ENCODE measurements at places on chromosomes 4 and X.

DNA sequence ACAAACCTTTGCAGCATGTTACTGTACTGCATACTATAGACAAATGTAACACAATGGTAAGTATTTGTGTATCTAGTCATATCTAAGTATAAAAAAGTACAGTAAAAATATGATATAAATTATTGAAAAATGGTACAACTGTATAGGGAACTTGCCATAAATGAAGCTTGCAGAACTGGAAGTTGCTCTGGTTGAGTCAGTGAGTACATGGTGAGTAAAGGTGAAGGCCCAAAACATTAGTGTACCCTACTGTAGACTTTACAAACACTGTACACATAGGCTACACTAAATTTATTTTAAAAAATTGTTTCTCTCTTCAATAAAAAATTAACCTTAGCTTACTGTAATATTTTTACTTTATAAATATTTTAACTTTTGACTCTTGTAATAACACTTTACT, 25.8 kb downstream of the SPIN3 start:
- no peak for DNase-seq

DNA sequence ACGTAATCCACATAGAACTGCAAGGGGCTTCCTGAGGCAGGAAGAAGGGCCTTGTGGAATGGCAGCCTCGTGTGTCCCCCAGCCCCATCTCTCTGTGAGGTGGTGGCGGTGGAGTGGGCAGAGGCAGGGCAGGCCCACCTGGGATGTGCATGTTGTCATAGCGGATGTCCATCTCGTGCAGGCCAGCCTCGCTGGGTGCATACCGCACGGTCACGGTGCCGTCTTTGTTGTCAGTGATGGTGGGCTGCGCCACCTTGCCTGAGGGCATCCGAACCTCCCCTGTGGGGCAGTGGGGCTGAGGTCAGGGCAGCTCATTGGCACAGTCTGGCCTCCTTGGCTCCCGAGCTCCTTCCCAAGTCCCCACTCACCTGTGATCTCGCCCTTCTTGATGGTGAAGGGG, 20.4 kb downstream of the FLNA start:
- DNase-seq = no peak

- DNase-seq = no peak
Observed at GRCh38 chrX:130772776-130773143, 130.2 kb downstream of the ENOX2 start.

GRCh38 chrX:152537373-152537772, 86.3 kb upstream of the GABRA3 start:
- DNase-seq = no peak

DNA sequence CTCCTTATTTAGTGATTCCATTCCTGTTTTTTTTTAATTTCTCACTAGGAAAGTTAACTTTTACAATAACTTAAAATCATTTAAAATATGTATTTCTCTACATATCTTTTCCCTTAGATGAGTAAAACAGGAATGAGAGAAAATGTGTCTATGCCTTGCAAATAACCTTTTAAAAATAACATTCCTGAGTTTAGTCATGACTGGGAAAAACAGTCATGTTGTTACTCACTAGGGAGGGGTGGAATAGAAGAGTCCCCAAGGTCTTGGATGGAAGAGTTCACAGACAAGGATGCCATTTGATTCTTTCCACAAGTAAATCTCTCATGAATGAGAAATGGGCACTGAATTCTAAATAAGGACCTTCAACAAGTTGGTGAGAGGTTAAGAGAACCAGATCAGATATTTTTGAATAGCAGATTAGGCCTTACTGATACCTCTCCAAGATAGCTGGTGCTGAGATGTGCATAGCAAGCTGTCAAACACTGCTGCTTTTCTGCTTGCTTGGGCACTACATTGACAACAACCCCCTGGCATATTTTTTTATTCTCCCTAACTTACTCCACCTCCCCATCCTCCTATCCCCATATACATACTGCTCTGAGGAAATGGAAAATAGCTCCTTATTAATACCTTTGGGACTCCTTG, 25.1 kb downstream of the UGDH start:
- no peak for DNase-seq

DNA sequence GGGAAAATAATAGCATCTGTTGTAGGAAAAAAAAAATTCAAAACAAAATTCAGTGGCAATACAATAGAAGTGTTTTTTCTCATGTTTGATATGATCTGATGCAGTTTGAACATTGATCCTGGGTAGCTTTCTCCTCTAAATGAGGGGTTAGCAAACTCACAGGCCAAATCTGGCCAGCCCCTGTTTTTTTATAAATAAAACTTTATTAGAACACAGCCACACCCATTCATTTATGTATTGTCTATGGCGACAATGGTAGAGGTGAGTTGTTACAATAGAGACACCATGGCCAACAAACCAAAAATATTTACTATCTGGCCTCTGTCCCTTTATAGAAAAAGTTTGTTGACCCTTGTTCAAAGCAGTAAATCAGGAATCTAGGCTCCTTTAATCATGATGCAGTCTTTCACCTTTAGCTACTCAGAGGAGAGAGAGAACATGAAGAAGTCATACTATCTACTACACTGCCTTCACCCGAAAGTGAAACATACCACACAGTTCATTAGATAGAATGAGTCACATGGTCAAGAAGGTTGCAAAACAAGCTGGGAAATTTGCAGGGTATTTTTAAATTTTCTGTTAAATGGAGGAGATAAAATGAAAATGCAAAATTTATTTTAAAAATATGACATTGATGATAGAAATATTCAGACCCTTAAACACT, 186.6 kb upstream of the MAOA start:
- no peak for DNase-seq

GRCh38 chr4:56757821-56758411, 63.6 kb downstream of the SPINK2 start:
- DNase-seq = peak; percentile 73

DNA sequence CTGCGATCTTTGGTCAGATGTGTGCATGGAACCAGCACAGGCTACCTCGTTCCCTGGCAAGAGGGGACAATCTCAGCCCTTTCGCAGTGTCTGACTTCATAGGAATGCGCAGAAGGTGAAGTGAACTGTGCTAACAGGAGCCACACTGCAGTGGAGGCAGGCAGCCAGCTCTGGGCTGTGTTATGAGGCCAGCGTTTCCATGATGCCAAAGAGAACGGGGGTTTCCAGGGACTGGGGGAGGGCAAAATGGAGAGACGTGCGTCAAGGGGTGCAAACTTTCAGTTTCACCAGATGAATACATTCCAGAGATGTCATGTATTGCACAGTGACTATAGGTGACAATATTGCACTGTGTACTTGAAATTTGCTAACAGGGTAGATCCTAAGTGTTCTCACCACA, 30.4 kb downstream of the CLDN34 start:
- no peak for DNase-seq

GRCh38 chrX:140918398-140919038, 83.9 kb upstream of the SPANXB1 start:
- no peak for DNase-seq

DNA sequence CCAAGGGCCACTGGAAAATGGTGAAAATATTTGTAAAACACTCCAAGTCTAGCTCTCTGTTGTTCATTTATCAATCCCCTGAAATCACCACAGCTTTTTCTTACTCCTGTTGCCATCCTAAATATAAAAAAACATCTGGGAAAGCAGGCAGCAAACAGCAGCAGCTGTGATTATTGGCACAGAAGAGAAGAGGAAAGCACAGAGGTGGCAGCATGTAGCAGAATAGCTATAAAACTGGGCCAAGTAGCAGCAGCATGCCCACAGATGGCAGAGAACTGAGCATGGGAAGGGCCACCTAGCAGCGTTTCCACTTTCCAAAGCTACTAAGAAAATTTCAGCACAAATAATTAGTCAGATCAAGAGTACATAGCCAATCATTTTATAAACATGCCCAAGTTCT, 307.2 kb downstream of the SLC7A11 start:
- no peak for DNase-seq

GRCh38 chrX:110133735-110134370, 130.9 kb downstream of the TMEM164 start:
- DNase-seq = no peak

GRCh38 chr4:75658876-75659275, 14.3 kb downstream of the G3BP2 start:
- DNase-seq = no peak

DNA sequence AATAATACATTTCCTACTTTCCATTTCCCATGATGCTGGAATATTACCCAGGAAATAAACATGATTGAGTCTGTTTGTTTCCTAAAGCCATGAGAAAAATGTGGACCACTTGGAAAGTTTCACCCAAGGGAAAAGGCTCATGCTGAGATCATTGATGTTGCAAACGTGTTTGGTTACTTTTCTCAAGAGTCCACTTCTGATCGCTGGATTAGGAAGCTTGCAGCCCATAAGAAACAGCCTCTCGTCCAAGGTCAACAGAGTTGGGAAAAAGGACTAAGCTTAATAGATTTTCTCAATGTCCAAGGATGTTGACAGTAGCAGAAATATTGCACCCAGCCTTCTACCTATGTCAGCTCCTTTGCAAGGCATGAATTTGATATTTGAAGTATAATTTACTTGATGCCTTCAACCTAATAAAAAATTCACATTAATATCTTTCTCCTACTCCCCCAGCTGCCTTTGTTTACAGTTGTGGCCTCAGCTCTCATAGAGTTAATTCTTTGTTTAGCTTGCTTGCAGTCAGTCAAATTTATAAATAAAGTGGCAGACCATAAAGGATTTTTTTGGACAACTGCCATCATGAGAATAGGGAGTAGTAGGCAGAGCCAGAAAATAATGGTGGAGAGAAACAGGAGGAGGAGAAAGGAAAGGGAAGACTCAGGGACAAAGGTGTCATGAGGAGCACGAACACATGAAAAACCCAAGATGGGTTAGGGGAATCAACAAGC, 65.6 kb upstream of the BLTP1 start:
- DNase-seq = no peak

- DNase-seq = no peak
Observed at GRCh38 chr4:105652286-105652888, 56.1 kb downstream of the INTS12 start.

- no peak for DNase-seq
Observed at GRCh38 chr4:129129143-129129542, 33.2 kb downstream of the C4orf33 start.

GRCh38 chrX:133297284-133297683, 79.1 kb upstream of the TFDP3 start:
- DNase-seq = no peak

DNA sequence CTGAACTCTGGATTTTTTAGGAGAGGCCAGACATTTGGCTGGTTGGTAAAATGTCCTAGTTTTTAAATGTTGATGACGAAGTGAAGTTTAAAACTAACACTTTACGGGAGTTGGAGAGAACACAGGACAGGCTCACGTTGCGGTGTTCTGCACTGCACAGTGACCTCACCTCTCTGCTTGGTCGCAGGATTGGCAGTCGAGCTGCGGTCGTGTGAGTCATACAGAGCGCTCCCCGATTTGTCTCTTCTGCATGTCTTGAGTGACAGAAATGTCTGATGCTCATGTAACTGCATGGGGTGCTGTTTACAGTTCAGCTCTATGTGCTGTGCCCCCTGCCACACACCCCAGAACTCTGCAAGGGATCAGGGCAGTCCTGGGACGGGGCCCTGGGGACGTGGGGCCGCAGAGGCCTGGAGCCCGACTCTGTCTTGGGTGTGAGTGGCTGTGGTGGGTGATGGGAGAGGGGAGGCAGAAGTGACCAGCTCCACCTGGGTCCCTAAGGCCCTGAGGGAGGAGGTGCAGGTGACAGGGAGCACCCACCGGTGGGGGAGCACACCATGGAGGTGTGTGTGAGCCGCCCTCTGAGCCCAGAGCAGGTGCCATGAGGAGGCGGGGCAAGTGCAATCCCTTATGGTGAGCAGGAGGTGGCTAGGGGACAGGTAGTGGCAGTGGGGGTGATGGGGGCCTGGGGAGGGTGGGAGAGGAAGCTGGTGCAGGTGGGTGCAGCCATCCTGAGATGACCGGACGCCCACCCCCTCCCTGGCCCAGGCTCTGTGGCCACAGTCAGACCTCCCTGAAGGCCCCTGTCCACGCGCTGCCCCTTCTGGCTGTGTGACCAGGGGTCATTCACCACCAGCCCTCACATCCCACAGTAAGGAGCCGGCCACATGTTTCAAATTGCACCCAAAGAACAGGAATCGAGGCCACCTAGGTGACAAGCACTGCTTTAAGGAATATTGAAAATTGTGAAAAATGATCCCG, 77.9 kb upstream of the ADRA2C start:
- no peak for DNase-seq

- DNase-seq = no peak
Observed at GRCh38 chr4:112523008-112523721, 7.2 kb upstream of the NEUROG2 start.

DNA sequence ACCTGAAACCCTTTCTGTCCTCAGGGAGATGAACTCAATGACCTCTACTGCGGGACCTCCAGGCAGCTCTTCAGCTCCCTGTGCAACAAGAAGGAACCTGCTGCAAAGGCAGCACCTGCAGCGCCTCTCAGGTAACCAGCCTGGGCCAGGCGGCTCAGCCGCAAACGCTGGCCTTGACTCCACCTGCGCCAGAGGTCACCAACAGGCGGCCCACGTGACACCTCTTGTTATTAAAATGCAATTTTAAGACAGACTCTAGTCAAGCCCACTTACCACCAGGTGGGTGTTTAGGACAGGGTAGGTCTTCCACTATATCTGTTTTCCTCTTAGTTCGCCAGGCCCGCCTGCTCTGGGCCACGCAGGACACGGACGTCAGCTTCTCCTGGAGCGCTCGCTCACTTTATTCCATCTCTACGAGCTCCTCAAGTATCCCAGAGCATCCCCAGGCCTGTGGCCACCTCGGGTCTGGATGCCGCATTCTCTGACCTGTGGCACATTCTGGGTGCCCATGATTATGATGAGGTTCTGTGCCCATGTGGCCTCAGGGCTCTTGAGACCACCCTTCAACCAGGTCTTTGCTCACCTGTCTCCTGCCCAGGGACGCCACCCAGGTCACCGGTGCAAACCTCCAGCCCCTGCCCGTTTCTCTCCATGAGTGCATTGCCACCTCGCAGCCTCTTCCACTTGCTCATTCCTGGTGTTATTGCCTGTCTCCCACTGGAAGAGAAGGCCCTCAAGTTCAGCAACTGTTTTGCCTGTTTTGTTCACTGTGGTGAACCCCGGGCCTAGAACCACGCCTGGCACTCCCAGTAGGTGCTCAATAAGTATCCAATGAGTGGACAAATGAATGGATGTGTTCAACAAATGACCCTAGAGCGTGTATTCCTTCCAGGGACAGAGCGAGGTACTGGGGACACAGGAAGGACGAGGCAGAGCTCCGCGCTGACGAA, 32.8 kb upstream of the JAKMIP1 start:
- DNase-seq = no peak

- DNase-seq = no peak
Observed at GRCh38 chr4:24112466-24112865, 222.6 kb upstream of the PPARGC1A start.

DNA sequence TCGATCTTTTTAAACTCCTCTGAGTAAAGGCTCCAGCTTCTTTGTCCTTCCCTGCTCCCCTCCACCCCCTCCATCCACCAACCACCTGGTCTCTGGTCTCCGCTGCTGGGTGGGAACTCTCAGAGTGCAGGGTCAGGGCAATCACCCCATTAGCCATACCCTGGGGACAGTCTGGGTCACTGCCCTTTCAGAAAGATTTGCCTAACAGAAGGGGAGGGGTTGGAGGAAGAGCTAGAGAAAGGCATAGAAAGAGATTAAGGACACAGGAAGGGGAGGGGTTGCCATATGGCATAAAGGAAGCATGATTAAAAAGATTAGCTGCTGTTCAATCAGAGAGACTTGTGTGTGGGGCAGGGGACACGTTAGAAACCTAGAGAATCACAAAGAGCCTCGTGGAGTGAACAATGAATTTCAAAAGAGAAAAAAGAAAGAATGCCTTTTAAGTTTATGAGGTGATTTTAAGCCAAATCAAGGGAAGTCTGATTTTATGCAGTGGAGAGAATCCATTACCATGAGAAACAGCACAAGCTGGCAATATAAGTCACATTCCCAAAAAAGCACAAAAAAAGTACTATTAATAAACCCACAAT, 115.5 kb upstream of the ACSL4 start:
- no peak for DNase-seq
